ENCODE measurements at places on chromosomes 13 and 19.

GRCh38 chr13:111898956-111899713 lies 167.8 kb upstream of the SOX1 start:
- DNase-seq = no peak

DNA sequence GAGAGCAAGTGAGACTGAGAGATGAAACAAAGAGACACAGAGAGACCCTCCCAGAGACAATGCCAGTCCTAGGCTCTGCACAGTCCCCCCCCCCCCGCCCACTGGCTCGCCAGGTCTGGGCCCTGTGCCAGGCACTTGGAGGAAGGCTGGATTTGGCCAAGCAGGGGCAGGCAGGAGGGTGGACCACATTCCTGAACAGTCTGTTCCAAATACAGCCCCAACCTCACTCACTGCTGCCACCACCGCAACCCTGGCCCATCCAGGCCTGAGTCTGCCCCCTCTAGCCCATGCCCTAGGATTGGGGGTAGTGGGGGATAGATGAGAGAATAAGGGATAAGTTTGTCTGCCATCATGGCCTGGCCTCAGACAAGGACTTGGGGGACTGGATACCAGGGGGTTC lies 19.0 kb downstream of the CYP2F1 start:
- no peak for DNase-seq

DNA sequence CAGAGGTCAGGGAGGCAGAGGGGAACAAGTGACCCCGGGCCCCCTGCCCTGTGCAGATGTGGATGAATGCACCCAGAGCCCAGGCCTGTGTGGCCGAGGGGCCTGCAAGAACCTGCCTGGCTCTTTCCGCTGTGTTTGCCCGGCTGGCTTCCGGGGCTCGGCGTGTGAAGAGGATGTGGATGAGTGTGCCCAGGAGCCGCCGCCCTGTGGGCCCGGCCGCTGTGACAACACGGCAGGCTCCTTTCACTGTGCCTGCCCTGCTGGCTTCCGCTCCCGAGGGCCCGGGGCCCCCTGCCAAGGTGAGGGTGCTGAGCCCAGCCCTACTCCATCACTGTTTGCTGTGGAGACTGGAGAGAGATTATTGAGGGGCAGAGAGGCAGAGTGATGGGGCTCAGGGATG lies 9.9 kb downstream of the LTBP4 start:
- DNase-seq = no peak

GRCh38 chr19:40193587-40193849 lies 2.3 kb downstream of the MAP3K10 start:
- no peak for DNase-seq

- DNase-seq = no peak
Measured at GRCh38 chr19:45195764-45196163, 17.2 kb downstream of the BLOC1S3 start.

DNA sequence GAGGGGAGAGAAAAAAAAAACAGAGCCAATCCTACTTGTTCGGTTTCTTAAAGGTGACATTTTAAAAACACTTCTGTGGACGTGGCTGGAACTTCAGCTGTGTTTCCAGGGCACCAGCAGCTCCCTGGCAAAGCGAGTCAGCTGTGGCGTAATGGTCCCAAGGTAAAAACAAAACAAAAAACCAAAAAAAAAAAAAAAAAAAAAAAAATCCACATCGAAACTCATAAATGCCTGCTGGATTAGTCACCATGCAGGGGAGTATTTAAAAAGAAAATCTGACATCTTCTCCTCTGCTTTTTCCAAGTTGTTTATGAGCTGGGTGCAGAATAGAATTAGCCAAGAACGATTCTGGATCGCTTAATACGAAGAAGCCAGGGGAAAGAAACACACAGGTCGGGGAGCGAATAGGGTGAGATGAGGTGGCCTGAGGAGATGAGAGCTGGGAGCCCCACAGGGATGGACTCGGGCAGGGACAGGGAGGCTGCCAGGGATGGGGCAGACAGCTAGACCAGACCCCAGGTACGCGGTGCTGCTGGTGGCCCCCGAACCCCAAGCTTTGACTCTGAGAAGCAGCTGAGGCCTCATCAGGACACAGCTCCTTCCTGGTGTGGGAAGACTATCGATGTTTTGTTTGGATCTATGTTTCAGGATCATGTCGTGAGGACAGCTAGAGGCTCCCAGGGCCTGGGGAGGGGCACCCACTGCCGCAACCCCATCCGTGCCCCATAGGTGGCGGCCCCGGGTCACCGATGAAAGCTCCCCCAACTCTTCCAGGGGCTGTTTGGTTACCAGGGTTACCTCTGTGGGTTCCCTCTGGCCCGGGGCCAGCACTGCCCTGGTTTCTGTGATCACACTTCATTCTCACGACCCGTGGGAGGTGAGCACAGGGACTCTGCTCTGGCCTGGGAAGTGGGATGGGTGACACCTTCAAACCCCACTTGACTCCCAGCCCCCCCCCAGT lies 3.1 kb upstream of the CTXN1 start:
- DNase-seq = peak; percentile 73

GRCh38 chr19:57465680-57466381 lies 8.9 kb upstream of the VN1R1 start:
- DNase-seq = peak; percentile 77

- no peak for DNase-seq
Measured at GRCh38 chr13:26839682-26840081, 79.1 kb upstream of the GPR12 start.

GRCh38 chr19:33724721-33725060 lies 72.0 kb upstream of the KCTD15 start:
- no peak for DNase-seq

GRCh38 chr13:20398459-20398858 lies 127.2 kb downstream of the CRYL1 start:
- DNase-seq = no peak

- peak; percentile 73 for DNase-seq
Measured at GRCh38 chr19:40623403-40624251, 22.5 kb downstream of the LTBP4 start.

- no peak for DNase-seq
Measured at GRCh38 chr19:18731562-18732008, 48.1 kb downstream of the CRTC1 start.

DNA sequence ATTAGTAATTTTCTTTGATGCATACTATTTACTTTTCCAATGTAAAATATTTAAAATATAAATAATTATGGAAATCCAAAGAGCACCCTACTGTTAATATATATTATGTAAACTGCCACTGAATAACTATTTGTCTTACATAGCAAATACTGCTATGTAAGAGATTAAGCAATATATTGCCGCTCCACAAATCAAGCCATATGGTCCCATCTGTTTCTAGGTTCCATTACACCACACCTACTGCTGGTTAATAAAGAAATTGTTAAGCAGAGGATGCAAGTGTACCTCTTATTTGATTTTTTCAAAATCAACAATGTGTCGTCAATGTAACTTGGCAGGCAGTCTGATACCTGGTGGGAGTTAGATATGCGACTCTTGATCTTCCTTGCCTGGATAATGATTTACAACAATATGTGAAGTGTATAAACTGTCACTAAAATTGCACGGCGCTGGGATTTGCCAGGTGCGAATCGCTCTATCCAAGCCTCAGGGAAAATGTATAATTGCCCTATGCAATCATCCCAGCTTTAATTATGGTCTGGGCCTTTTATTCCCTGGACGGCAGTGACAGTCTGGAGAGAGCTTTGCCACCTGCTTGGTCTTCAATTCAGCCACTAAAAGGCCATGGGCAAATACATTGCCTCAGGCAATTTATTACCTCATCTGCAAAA lies 16.0 kb downstream of the SMAD9 start:
- no peak for DNase-seq

DNA sequence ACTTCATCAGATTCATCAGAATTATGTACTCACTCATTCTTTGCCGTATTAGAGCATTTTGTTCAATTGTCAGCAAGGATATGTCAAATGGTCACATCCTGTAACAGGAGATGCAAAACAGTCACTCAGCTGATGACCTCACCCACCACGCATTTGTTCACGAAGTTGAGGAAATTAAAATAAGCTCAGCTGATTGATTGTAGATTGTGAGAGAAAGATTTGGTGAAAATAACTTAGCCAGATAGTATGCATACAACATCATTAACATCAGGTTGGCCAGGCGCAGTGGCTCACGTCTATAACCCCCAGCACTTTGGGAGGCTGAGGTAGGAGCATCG lies 22.6 kb upstream of the CDC16 start:
- no peak for DNase-seq

DNA sequence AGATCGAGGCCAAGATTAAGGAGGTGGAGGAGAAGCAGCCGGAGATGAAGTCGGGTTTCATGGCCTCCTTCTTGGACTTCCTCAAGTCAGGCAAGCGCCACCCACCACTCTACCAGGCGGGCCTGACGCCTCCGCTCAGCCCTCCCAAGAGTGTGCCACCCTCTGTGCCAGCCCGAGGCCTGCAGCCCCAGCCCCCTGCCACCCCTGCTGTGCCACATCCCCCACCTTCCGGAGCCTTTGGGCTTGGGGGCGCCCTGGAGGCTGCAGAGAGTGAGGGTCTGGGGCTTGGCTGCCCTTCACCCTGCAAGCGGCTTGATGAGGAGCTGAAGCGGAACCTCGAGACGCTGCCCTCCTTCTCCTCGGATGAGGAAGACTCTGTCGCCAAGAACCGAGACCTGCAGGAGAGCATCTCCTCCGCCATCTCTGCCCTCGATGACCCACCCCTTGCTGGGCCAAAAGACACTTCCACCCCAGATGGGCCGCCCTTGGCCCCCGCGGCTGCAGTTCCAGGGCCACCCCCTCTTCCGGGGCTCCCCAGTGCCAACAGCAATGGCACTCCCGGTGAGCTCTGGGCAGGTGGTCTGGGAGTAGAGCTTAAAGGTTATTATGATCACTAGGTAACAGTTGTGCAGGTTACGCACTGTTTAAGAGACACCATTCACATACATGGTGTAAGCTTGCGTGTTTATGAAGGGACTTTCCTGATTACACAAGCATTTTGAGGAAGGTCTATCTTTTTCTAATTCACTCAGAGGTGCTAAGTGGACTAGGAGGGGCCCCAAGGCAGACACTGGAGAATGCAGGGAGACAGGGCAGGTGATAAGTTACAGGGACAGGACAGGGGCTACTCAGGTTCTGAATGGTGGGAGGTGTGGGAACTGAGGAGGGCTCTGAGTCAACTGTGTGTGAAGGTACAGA lies 8.7 kb downstream of the PRR12 start:
- no peak for DNase-seq

DNA sequence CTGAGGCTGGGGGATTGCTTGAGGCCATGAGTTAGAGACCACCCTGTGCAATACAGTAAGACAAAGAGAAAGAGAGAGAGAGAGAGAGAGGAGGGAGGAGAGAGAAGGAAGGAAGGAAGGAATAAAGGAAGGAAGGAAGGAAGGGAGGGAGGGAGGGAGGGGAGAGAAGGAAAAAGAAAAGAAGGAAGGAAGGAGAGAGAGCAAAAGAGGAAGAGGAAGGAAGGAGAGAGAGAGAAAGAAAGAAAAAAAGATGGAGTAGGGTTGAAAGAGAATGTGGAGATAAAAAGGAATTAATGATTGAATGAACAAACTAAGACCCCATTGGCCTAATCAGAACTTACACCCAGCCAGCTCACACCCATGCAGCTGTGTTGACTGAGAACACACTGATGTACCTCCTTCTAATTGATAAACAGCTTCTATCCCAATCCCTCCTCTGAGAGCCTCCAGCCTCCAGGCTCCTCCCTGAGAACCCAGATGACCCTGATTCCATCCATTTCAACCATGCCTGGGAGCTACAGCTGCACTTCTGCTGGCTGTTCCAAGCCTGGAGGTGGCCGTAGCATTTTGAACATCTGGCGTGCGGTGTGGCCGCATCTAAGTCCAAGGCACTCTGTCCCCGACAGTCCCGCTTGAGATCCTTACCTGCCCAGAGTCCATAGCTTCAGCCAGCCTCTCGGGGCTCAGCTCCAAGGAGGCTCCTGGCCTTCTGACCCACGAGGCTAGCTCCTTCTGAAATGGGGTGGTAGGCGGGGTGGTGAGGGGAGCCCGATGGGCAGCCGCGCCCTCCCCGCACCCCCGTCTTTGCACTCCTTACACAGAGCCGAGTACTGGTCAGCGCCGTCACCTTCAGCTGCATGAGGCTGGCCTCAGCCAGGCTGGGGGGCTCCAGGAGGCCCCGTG lies 1.1 kb downstream of the PRODH2 start:
- no peak for DNase-seq

DNA sequence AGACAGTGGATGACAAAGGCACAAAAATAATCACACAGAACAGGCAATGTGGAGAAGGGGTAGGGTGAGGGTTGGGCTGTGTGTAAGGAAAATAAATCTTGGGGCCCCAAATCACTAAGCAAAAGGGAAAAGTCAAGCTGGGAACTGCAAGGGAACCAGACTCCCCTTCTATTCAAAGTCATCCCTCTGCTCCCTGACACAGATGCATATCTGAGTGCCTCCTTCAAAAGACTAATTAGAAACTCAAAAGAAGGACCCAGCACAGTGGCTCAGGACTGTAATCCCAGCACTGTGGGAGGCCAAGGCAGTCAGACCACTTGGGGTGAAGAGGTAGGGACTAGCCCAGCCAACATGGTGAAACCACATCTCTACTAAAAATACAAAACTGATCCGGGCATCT lies 18.3 kb downstream of the ZNF611 start:
- DNase-seq = no peak

- DNase-seq = no peak
Measured at GRCh38 chr19:47407417-47407774, 11.9 kb downstream of the MEIS3 start.

DNA sequence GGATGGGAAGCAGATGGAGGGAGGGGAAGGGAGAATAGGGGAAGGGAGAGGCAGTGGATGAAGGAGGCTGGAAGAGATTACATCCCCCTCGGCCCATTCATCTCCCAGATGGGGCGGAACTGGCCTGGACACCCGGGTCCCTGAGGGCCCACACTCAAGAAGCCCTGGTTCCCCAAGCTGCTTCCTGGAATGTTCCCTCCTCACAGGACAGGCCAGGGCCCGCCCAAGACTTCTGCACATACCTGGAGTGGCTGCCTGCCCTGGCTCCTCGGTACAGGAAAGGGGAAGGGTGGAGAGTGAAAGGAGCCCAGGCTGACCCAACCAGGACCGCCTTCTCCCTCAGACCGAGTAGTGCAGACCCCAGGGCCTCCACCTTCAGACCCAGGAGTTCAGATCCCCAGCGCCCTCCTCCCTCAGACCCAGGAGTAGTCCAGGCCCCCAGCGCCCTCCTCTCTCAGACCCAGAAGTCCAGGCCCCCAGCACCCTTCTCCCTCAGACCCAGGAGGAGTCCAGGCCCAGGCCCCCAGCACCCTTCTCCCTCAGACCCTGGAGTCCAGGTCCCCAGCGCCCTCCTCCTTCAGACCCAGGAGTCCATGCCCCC lies 489 bp downstream of the NTF4 start:
- DNase-seq = no peak

DNA sequence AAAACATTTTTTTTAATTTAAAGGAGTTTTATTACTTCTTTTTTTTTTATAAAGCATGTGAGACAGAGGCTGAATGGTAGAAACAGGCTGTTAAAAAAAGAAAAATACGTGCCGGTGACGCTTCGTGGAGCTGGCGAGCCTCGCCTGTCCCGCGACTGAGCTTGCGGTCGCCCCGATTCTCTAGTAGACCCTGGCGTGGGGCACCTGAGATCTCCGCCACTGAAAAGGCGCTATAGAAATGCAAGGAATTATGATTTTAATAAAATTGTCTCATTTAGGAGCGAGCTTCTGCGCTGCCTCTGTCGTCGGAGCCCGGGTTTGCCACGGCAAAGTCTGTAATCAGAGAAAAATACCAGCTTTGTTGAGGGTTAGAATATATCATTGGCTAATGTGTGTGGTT lies 18.4 kb downstream of the NFIX start:
- no peak for DNase-seq

- DNase-seq = no peak
Measured at GRCh38 chr13:112785483-112785856, 95.6 kb downstream of the ATP11A start.

All from erythroblast (primary cell).